Naive thymus-derived CD8-positive, alpha-beta T cell (primary cell): ENCODE measurements at places on chromosomes 2 and 18. TPM values are rescaled to one million over a fixed set of nuclear protein-coding genes. Genes with fewer than 3 reads are reported as not detected.

GRCh38 chr2:238096311-238097011 is 3.7 kb upstream of the ESPNL start:
- no peak for DNase-seq

DNA sequence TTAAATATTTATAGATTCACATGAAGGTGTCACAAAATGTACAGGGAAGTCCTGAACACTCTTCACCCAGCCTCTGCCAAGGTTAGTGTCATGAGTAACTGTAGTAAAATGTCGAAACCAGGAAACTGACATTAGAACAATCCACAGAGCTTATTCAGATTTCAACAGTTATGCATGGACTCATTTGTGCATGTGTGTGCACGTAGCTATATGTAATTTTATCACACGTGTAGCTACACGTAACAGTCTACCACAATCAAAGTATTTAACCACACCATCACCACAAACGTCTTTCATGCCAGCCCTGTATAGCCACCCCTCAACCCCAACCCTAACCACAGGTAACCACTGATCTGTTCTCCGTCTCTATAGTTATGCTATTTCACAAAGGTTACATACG is 211.7 kb upstream of the REV1 start:
- DNase-seq = no peak

DNA sequence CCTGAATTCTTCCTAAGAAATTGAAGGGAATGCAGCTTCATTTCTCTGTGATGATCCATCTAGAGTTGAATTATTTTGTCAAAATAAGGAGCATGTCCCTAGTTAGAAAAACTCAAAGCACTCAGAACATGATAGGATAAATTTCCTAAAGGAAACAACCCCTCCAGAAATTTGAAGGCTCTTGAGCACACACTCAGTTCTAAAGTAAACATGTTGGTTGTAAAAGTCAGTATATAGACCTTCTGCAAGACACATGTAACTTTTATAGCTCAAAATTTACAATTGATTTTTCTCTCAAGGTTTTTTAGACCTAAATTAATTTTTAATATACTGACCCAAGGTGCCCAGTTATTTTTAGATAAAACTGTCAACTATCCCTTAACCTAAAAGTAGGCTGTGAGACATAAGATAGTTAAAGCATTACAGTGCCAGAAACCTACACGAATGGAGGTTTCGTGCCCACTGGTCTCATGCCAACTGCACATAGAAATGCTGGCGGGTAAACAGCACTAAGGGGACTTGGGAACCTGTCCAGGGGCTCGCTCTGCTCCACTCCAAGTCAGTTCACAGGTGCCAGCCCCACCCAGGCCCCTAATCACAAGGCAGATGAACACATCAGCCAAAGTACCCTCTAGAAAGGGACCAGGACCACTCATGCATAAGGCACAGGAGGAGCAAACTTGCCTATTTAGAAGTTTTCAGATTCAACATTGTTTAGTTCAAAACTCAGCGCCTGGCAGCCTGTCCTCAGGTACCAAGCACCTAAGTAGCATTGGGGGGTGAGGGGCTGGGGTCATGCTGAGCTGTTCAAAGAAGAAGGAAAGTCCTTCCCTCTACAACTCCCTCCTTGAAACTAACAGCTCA is 106.5 kb downstream of the SMC6 start:
- no peak for DNase-seq

DNA sequence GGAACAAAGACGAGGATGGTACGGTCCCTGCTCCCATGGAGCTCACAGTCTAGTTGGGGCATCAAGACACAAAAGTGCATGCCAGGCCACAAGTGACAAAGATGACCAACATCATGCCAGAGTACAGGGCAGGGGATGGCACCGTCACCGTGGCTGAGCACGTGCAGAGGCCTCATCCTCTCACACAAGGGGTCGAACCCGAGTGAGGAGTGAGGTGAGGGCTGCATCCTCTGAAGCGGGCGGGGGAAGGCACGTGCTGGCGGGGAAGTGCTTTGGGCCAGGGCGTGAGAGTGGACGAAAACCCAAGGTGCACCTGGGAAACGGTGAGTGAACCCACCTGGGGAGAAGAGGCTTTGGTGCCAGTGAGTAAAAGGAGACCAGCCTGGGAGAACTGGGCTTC is 41.0 kb downstream of the MRPL35 start:
- no peak for DNase-seq

DNA sequence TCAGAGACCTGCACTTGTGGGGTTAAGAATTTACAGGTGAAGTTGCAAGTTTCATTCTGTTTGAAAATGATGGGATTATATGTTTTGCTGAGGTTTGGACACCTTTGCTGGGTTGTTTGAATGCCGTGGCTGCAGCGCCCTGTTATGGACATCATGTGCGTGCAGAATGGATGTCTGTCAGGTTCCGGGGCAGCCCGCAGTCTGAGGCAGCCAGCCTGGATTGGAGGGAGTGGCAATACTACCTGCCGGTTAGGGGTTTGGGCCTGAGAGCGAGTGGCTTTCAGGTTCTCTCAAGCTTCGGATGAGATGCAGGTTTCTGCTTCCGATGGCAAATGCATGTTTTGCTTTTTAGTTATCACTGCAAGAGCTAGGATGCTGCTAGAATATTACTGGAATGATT is 1.1 kb downstream of the CASP8 start:
- DNase-seq = peak; percentile 45

DNA sequence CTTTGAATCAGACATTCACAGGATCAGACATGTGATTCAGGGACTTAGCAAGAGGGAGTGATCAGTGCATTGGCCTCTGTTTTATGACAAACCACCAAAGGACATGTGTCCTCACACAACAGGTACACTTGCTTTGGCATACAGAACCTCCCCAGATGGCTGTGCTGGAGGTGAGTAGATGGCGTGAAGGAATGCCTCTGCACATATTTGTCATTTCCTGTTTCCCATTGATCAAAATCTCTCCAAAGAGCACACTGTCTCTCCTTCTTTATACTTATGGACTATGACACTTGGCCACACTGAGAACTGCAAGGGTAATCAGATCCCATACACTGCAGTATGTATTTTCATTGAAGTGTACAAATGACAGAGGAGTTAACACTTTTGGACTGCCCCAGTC is 927.6 kb downstream of the TSN start:
- no peak for DNase-seq

- no peak for DNase-seq
Measured at GRCh38 chr2:108594132-108594981, 60.1 kb downstream of the LIMS1 start.

The EFHD1 gene
- polyA plus RNA-seq = 6.9 TPM

The ARHGAP15 gene
- 299 TPM for polyA plus RNA-seq

The CNGA3 gene
- not detected for polyA plus RNA-seq

The STAT4 gene
- polyA plus RNA-seq = 75.8 TPM
